Dermis blood vessel endothelial cell (primary cell): ENCODE measurements at places on chromosomes 16 and 17.

DNA sequence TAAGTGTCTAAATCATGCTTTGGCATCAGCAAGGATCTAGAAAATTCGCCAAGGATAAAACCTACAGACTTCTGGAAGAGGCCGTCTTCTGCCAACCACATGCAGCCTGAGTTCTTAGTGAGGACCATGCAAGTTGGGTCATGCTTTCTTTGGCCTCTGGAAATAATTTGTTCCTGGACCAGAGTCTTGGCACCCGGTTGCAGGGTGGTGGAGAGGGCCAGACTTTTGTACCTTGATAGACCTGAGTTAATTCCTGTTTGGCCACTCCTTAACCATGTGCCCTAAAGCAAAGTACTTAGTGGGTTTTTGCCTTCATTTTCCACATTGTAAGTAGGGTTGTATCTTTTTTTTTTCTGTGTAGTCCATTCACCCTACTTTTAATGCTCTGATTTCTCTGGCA lies 283.4 kb upstream of the IRX5 start:
- no peak for DNase-seq

GRCh38 chr16:88345721-88346560 lies 36.8 kb upstream of the ZNF469 start:
- DNase-seq: no peak

- DNase-seq: peak; percentile 15
Observed at GRCh38 chr16:87344931-87345631, 27.9 kb upstream of the C16orf95 start.

DNA sequence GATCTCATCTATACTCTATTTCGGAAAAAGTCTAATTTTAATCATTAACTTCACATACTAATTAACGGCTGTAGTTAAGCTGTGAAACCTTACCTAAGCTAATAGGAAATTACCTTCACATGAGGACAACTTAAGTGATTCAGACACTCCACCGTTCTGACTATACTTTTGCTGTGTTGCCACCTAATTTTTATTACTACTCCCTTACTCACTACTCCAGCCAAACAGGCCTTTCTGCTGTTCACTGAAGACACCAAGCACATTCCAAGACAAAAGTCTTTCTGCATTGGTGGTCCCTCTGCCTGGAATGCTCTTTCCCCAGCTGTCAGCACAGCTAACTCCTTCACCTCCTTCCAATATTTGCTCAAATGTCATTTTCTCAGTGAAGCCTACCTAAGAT lies 1.3 kb downstream of the CMTR2 start:
- DNase-seq: no peak

DNA sequence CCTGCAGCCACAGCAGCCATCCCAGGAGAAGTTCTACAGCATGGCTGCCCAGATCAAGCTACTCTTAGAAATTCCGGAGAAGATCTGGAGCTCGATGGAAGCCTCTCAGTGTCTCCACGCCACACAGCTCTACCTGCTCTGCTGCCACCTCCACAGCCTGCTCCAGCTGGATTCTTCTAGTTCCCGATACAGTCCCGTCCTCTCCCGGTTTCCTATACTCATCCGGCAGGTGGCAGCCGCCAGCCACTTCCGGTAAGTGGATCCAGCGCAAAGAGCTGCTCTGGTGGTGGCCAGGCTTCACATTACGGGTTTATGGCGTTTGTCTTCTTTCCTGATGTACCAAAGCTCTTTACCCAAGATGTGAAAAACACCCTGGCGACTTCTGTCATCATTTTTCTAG lies 3.6 kb downstream of the COG1 start:
- peak; percentile 74 for DNase-seq

DNA sequence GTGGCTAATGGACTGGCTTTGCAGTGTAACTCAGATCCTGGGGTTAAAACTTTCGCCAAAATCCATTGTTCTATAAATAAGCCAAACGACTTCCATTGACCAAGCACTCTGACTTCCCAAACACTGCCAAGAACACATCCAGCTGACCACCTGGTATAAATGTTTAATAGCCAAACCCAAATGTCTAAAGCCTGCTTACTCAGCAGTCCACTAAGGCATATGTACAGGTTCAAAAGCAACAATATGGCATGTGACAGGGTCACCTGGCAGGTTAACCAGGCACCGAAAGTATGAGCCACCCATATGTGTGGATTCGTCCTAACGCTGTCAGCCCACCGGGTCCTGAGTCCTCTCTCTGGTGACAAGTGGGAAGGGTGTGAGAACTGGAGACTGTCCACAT lies 2.1 kb downstream of the CSNK1D start:
- DNase-seq: no peak

DNA sequence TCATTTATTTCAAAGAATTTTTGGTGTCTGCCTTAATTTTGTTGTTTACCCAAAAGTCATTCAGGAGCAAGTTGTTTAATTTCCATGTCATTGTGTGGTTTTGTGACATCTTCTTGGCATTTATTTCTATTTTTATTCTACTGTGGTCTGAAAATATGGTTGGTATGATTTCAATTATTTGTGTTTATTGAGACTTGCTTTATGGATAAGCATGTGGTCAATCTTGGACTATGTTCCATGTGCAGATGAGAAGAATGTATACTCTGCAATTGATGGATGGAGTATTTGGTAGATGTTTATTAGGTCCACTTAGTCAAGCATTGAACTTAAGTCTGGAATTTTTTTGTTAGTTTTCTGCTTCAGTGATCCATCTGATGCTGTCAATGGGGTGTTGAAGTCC lies 383.0 kb downstream of the PMP22 start:
- no peak for DNase-seq

DNA sequence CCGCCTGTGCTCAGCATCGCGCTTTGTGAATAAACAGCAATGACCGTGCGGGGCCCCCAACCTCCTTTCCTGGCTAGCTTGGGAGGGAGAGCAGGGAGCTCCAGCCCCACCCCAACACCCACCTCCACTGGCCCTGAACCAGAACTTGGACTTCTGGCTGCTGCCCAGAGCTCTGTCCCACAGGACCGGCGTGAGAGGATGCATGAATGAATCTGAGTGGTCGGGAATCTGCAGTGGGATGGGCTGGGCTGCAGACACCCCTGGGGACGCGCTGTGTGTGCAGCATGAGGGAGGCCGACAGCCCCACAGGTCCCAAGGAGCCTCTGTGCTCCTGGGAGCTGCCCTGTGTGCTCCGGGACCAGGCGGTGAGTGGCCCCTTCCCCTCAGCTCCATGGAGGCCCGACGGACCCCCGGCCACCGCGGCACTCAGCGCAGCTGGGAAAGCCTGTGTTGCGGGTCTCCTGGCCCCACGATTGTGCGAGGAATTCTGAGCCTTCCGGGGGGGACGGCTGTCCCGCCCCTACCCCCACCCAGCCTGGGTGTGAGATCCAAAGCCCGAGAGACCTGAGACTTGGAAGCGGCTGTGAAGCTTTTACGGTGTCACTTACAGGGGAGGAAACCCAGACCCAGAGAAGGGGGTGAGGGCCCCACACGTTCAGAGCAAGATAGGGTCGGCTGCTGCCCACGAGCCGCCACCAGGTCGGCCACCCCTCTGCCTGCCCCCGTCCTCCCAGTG lies 5.4 kb downstream of the PIEZO1 start:
- DNase-seq: no peak
